ENCODE measurements at places on chromosomes 2 and 18.

- DNase-seq: no peak
Measured at GRCh38 chr18:67794521-67794920, 278.0 kb upstream of the DSEL start.

- no peak for DNase-seq
Measured at GRCh38 chr2:202172439-202173211, 65.8 kb downstream of the SUMO1 start.

GRCh38 chr18:48129621-48130082 is 199.2 kb upstream of the SMAD2 start:
- no peak for DNase-seq

- DNase-seq: no peak
Measured at GRCh38 chr2:58553937-58554336, 312.8 kb upstream of the FANCL start.

GRCh38 chr18:58788971-58789875 is 75.5 kb upstream of the ZNF532 start:
- no peak for DNase-seq

Data from activated T-helper 1 cell treated with anti-CD3 and anti-CD28 coated beads, Interleukin-2, amount 50 U/mL, for 16 hours (primary cell).